ENCODE measurements at places on chromosomes 5 and 9. TPM values are rescaled to one million over a fixed set of nuclear protein-coding genes. Genes with fewer than 3 reads are reported as not detected.

The TMED9 gene
- 48.9 TPM for total RNA-seq

The CD180 gene
- 0.99 TPM for total RNA-seq

The HRCT1 gene
- 5.4 TPM for total RNA-seq

DNA sequence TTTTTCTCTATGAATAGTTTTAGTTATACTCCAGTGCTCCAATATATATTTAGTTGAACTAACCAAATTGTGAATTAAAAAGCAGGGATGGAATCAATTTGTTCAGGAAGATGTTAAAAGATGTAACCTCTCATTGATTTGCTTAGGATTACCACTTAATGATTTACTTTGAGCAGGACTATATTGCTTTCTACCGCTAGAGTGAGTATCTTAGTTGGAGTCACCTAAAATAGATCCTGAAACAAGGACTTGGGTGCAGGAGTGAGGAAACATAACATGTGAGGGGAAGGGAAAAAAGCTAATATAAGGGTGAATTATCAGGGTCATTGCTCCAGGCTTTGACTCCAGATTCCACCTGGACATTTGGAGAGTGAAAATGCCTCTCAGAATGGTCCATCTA, 2277.4 kb upstream of the C9orf72 start:
- no peaks in the 10 kb centered on the region for H3K36me3 ChIP-seq
- H3K27ac ChIP-seq = no peak overlapping the region
- no peak for DNase-seq
- H3K27me3 ChIP-seq = no peaks in the 10 kb centered on the region
- H3K4me1 ChIP-seq = no peaks in the 10 kb centered on the region
- no peak overlapping the region for H3K4me3 ChIP-seq

The TNFSF15 gene
- 9.4 TPM for total RNA-seq

- DNase-seq = no peak
- H3K36me3 ChIP-seq = no peaks in the 10 kb centered on the region
- no peak overlapping the region for H3K4me3 ChIP-seq
- no peaks in the 10 kb centered on the region for H3K27me3 ChIP-seq
These were observed 173.5 kb upstream of the DMAC1 start for GRCh38 chr9:7973123-7973522.

The SPINK6 gene
- not detected for total RNA-seq

The IFNB1 gene
- not detected for total RNA-seq

GRCh38 chr5:16791036-16791705, 144.9 kb downstream of the MYO10 start:
- no peaks in the 10 kb centered on the region for H3K4me1 ChIP-seq
- no peaks in the 10 kb centered on the region for H3K27me3 ChIP-seq
- no peaks in the 10 kb centered on the region for H3K36me3 ChIP-seq
- H3K27ac ChIP-seq = no peak overlapping the region
- DNase-seq = no peak

DNA sequence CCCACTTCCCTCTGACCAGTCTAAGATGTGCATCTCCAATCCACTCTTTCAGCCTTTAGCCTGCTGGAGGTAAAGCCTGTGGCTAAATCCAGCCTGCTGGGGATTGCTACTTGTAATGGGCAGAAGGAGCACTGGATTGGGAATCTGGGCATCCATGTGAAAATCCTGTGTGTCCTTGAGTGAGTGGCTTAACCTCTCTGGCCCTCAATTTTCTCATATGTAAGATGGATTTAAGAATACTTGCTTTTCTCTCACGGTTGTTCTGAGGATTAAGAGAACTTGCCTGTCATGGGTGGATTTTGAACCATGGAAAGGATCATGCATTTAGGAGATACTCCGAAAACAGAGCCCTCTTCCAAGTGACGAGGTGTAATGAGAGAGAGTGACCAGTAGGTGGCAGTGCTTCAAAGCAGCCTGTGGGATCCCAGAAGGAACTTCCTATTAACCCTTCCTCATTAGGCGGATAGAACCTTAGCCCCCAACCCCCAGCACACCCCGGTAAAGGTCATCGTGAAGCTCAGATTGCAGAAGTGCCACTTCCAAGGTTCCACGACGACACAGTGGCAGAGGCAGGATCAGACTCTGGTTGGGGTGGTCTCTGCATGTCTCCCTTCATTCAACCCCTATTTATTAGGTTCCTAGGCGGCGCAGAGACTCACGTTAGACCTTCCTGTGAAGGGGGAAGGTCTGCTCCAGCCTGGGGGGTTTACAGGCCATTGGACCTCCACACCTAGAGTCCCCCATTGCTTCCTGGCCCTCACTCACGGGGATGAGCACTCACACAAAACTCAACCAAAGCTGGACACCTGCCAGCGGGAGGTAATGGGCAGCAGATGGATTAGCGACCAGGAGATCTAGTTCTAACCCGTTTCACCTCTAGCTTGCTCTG, 68.7 kb upstream of the ZNF618 start:
- DNase-seq = peak; percentile 75
- H3K27ac ChIP-seq = no peak overlapping the region
- no peak overlapping the region for H3K4me3 ChIP-seq
- no peaks in the 10 kb centered on the region for H3K4me1 ChIP-seq
- no peaks in the 10 kb centered on the region for H3K27me3 ChIP-seq

DNA sequence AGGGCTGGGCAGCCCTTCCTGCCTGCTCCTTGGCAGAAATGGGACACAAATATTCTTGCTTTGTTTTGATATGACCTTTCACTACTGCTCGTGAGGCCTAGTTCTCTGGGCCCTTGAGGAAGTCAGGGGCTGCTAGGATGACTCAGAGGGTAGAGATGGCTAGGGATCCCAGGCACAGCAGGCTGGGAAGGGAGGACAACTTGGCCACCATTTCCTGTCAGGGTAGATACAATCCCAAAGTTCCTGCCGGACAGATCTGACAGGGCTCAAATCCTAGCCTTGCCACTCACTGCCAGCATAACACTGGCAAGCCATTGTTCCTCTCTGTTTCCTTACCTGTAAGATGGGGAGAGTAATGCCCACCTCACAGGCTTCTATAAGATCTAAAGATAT, 31.7 kb upstream of the MEIKIN start:
- peak; percentile 32 for DNase-seq
- H3K4me3 ChIP-seq = no peak overlapping the region
- H3K4me1 ChIP-seq = no peaks in the 10 kb centered on the region
- no peak overlapping the region for H3K27ac ChIP-seq

GRCh38 chr5:156109317-156110023, 217.5 kb upstream of the SGCD start:
- no peak overlapping the region for H3K27ac ChIP-seq
- no peak overlapping the region for H3K4me3 ChIP-seq
- H3K36me3 ChIP-seq = no peaks in the 10 kb centered on the region
- H3K4me1 ChIP-seq = no peaks in the 10 kb centered on the region
- H3K27me3 ChIP-seq = no peaks in the 10 kb centered on the region

The CDX1 gene
- not detected for total RNA-seq

- H3K27ac ChIP-seq = no peak overlapping the region
- H3K36me3 ChIP-seq = no peaks in the 10 kb centered on the region
- H3K27me3 ChIP-seq = no peaks in the 10 kb centered on the region
- DNase-seq = no peak
- H3K4me1 ChIP-seq = no peaks in the 10 kb centered on the region
These were observed 241.0 kb downstream of the AOPEP start for GRCh38 chr9:94967482-94967881.

DNA sequence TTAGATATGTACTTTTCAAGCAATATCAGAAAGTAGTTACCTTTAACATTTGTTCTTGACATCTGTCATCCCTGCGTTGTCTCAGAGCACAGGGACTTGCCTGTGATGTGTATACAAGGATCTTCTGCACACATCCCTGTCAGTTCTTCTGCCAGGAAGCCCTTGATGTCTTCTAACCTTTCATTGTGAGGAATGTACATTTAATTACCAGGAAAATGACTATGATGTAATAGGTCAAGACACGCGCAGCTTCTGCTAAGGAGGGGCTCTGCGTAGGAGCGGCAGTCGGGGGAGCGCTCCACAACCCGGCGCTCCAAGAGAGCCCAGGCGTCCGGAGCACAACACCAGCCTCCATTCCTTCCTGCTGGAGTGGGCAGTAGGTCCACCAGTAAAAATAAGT, 119.7 kb downstream of the IRX2 start:
- no peaks in the 10 kb centered on the region for H3K36me3 ChIP-seq
- H3K27me3 ChIP-seq = no peaks in the 10 kb centered on the region
- no peaks in the 10 kb centered on the region for H3K4me1 ChIP-seq
- no peak overlapping the region for H3K27ac ChIP-seq
- no peak for DNase-seq
- H3K4me3 ChIP-seq = no peak overlapping the region

DNA sequence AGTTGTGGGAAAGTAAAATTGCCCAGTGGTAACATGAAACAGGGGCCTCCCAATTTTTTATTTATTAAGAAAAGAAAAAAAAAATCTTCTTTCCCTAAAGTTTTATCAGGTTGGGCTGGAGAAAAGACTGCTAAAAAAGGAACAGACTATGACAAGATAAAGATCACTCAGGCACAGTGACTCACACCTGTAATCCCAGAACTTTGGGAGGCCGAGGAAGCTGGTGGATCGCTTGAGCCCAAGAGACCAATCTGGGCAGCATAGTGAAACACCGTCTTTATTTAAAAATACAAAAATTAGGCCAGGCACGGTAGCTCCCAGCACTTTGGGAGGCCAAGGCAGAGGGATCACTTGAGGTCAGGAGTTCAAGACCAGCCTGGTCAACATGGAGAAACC, 312.5 kb downstream of the CETN3 start:
- H3K27ac ChIP-seq = no peak overlapping the region
- H3K36me3 ChIP-seq = no peaks in the 10 kb centered on the region
- H3K27me3 ChIP-seq = no peaks in the 10 kb centered on the region
- H3K4me3 ChIP-seq = no peak overlapping the region
- no peak for DNase-seq

DNA sequence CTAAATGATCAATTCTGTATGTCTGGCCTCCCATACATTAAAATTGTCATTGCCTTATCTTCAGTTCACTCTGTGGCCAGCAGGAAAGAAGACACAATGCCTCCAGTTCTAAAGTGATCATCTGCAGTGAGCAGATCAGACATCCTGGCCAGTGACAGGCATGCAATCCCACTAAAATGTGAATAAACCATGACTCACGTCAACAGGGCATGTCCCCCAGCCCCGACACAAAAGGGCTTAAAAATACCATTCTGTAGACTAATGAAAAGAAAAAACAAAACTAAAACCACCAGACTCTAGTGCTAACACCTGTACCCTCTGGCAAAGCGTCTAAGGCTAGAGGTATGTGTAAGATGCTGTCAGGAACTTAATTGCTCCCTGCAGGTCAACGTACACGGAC, 38.5 kb downstream of the DDX31 start:
- no peak for DNase-seq
- no peak overlapping the region for H3K27ac ChIP-seq
- no peaks in the 10 kb centered on the region for H3K27me3 ChIP-seq
- peaks cover 31% of the 10 kb centered on the region for H3K36me3 ChIP-seq

- H3K4me1 ChIP-seq = no peaks in the 10 kb centered on the region
- no peak overlapping the region for H3K4me3 ChIP-seq
- DNase-seq = no peak
- H3K27me3 ChIP-seq = no peaks in the 10 kb centered on the region
- H3K36me3 ChIP-seq = no peaks in the 10 kb centered on the region
These were observed 345.0 kb downstream of the CWC27 start for GRCh38 chr5:65113771-65114170.

The SLC36A3 gene
- not detected for total RNA-seq

DNA sequence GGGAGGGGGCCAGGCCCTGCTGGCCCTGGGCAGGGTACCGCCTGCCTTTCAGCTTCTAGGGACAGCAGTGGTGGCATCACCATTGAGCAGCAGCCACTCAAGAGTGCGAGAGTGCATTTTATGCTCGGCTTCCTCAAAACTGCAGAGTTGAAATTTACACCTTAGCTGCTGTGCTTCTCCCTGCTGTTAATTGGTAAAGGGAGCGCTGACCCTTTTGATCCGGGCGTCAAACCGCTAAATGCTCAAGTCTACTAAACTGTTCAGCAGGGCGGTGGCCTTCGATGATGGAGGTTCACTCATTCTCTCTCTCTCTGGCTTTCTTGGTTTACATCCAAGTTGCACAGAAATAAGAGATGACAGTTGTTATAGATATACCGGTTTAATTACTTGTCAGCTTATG, 368.6 kb upstream of the IRX2 start:
- no peak overlapping the region for H3K27ac ChIP-seq
- no peak overlapping the region for H3K4me3 ChIP-seq
- no peaks in the 10 kb centered on the region for H3K36me3 ChIP-seq
- peaks cover 8% of the 10 kb centered on the region for H3K27me3 ChIP-seq
- H3K4me1 ChIP-seq = no peaks in the 10 kb centered on the region

The KIF4B gene
- not detected for total RNA-seq

- no peak overlapping the region for H3K27ac ChIP-seq
- no peak overlapping the region for H3K4me3 ChIP-seq
- no peaks in the 10 kb centered on the region for H3K4me1 ChIP-seq
- no peaks in the 10 kb centered on the region for H3K36me3 ChIP-seq
These were observed 168.2 kb upstream of the DMRTA1 start for GRCh38 chr9:22278426-22278825.

DNA sequence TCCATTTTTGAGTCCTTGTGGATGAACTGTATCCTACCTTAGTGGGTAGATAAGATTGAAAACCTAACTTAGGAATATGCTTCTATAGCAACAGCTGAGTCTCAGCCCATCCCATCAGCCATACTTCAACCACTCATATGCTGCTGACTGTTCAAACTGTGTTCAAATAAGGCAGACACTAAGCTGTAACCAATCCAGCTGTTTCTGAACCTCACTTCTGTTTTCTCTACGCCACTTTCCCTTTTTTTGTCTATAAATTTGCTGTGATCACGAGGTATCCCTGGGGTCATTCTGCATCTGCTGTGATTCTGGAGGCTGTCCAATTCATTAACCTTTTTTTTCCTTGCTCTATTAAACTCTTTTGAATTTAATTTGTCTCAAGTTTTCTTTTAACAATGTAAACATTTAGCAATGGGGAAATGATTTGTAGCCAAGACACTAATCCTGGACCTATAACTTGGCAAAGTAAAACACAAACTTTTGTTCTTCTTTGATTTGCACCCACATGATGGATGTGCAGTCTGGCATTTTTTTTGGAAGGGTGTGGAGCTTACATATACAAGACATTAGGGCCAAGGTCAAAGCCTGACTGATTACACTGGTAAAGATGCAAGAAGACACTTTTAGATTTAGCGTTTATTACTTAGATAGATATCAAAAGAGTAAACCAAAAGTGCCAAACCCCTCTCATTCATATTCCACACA, 14.9 kb upstream of the SCGB3A2 start:
- no peaks in the 10 kb centered on the region for H3K27me3 ChIP-seq
- H3K4me3 ChIP-seq = no peak overlapping the region
- no peaks in the 10 kb centered on the region for H3K4me1 ChIP-seq
- DNase-seq = no peak

- peak overlapping the region; percentile 62 for H3K4me3 ChIP-seq
- peak overlapping the region; percentile 87 for H3K27ac ChIP-seq
- DNase-seq = peak; percentile 75
- no peaks in the 10 kb centered on the region for H3K36me3 ChIP-seq
These were observed 943 bp downstream of the GALNT12 start for GRCh38 chr9:98808411-98808815.

The ROR2 gene
- 60.9 TPM for total RNA-seq

The PCDHB9 gene
- total RNA-seq = 4.4 TPM

The SLC46A2 gene
- not detected for total RNA-seq

Data from sigmoid colon (tissue), 7 donors.